ENCODE measurements at places on chromosomes 5 and 9. TPM values are rescaled to one million over a fixed set of nuclear protein-coding genes. Genes with fewer than 3 reads are reported as not detected.

CCDC69 gene
- total RNA-seq, result 1.5 TPM

GABRA6 gene
- total RNA-seq, result not detected

SPINK6 gene
- total RNA-seq, result 0.26 TPM

KLF9 gene
- total RNA-seq, result 0.58 TPM

SOHLH1 gene
- 0.09 TPM for total RNA-seq

BAAT gene
- total RNA-seq, result 0.58 TPM

ZBED3 gene
- 2.5 TPM for total RNA-seq

TMEM174 gene
- total RNA-seq, result not detected

CNTNAP3B gene
- 16.6 TPM for total RNA-seq

ADAMTS2 gene
- not detected for total RNA-seq

SPATA31D4 gene
- not detected for total RNA-seq

TMEFF1 gene
- total RNA-seq, result 1.1 TPM

OBP2B gene
- total RNA-seq, result not detected

FOXD4 gene
- total RNA-seq, result 0.37 TPM

RPL12 gene
- total RNA-seq, result 2,854 TPM

NFIL3 gene
- 13.6 TPM for total RNA-seq

MYMK gene
- not detected for total RNA-seq

OR2K2 gene
- not detected for total RNA-seq

OCLN gene
- total RNA-seq, result 11.9 TPM

CER1 gene
- not detected for total RNA-seq

DAPK1 gene
- 12.9 TPM for total RNA-seq

TAS2R1 gene
- total RNA-seq, result not detected

ANKRD34B gene
- 0.07 TPM for total RNA-seq

STKLD1 gene
- 1.4 TPM for total RNA-seq

EDIL3 gene
- total RNA-seq, result 0.15 TPM

GPR21 gene
- total RNA-seq, result not detected

OLFM1 gene
- 11.7 TPM for total RNA-seq

FGFR4 gene
- total RNA-seq, result 23.4 TPM

IL12B gene
- 0.05 TPM for total RNA-seq

PTGS1 gene
- total RNA-seq, result 0.82 TPM

MARVELD2 gene
- 2.1 TPM for total RNA-seq

PRR16 gene
- total RNA-seq, result not detected

PCDHB11 gene
- total RNA-seq, result 0.11 TPM

CTXN3 gene
- total RNA-seq, result not detected

PRSS3 gene
- 11.1 TPM for total RNA-seq

ZDHHC11B gene
- 1.3 TPM for total RNA-seq

PCDHGA11 gene
- 0.02 TPM for total RNA-seq

MLANA gene
- not detected for total RNA-seq

MAMDC4 gene
- 4.1 TPM for total RNA-seq

SCGB3A2 gene
- total RNA-seq, result not detected

IRX1 gene
- total RNA-seq, result not detected

DCAF10 gene
- 16.3 TPM for total RNA-seq

LCN15 gene
- not detected for total RNA-seq

CCDC127 gene
- total RNA-seq, result 6.1 TPM

CDH9 gene
- total RNA-seq, result not detected

PCDHB9 gene
- total RNA-seq, result not detected
